ENCODE measurements at places on chromosomes 3 and 15.

GRCh38 chr3:189109145-189109544 is 62.6 kb upstream of the TPRG1 start:
- DNase-seq, result no peak

DNA sequence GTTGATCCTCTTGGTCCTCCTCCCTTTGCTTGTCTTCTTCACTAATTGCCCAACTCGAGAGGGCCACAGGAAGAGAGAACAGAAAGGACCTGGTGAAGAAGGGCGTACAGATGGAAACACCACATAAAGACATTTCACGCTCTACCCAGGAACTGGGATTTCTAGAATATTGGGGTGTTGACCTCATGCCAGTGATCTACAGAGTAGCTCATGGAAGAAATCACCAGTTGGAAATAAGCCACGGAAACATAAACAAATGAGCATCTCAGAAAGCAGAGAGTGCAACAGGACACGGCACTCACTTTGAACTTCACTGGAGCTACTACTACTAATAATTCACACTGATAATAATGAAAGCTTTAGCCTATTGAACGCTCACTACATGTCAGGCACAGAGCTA is 84.6 kb upstream of the ARHGEF3 start:
- no peak for DNase-seq

- no peak for DNase-seq
Measured at GRCh38 chr15:80036071-80036470, 23.4 kb upstream of the ZFAND6 start.

- DNase-seq, result peak; percentile 30
Measured at GRCh38 chr15:78242128-78242527, 7.8 kb upstream of the ACSBG1 start.

- no peak for DNase-seq
Measured at GRCh38 chr3:187919544-187919943, 174.3 kb upstream of the BCL6 start.

GRCh38 chr15:31023841-31024240 is 32.4 kb upstream of the MTMR10 start:
- DNase-seq, result no peak

DNA sequence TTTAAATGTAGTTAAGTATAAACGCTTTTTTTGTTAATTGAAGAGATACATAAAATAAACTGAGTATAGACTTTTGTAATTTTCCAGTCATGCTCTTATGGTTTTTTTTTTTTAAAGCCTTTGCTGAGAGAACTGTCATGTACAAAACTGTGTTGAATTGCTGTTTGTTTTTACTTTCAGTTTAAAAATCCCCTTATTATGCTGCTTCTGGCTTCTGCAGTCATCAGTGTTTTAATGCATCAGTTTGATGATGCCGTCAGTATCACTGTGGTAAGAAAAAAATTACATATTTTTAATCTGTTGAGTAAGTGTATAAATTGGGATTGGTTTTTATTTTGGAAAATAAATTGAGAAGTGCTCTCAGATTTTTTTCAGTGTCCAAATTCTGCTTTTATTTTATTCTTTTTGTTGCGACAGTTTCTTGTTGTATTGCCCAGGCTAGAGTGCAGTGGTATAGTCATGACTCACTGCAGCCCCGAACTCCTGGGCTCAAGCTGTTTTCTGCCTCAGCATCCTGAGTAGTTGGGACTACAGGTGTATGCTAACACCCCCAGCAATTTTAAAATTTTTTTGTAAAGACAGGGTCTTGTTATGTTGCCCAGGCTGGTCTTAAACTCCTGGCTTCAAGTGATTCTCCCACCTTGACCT is 40.7 kb downstream of the ATP2C1 start:
- DNase-seq, result no peak

DNA sequence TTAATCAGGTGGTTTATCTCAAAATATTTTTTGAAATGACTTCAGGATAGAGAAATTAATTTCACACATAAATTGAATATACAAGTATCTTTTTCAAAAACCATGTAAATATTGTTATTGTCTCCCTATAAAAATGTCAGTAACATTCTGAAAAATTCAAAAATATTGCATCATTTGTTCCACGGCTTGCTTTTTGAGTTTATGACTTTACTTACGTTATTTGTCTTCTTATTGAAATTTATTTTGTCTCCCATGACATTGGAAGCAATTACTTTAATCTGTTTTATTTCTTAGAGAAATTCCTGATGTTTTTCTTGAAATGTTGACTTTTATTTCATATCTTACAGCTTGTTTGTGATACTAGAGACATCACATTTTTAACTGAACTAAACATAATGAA is 56.9 kb upstream of the P2RY1 start:
- DNase-seq, result no peak

- DNase-seq, result no peak
Measured at GRCh38 chr3:57816471-57817095, 60.5 kb downstream of the SLMAP start.

DNA sequence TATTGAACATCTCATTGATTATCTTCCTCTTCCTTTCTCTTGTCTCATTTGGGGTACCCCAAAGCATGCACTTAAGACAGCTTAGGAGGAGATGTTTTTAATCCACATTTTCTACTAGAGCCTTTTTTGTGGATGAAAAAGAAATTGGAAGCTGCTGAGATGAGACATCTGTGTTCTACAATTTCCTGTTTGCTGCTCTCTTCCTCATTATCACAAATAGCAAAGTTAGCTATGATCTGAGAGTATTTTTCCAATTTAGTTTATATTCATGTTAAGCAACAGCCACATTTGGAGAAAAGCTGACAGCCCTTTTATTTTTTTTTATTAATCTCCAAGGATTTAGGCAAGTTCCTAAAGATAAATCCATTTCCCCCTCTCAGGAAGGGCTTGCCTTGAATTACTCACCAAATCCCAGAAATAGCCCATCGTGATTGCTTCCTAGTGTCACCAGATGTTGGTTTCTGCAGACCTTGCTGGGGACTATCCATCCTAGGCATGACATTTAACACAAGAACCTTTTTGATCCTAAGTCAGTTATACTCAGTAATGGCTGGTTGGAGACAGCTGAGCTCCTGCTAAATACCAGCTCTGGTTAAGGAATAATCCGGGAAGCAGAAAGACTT is 70.8 kb upstream of the FILIP1L start:
- no peak for DNase-seq

GRCh38 chr3:53167418-53168174 is 6.6 kb downstream of the PRKCD start:
- DNase-seq, result no peak

DNA sequence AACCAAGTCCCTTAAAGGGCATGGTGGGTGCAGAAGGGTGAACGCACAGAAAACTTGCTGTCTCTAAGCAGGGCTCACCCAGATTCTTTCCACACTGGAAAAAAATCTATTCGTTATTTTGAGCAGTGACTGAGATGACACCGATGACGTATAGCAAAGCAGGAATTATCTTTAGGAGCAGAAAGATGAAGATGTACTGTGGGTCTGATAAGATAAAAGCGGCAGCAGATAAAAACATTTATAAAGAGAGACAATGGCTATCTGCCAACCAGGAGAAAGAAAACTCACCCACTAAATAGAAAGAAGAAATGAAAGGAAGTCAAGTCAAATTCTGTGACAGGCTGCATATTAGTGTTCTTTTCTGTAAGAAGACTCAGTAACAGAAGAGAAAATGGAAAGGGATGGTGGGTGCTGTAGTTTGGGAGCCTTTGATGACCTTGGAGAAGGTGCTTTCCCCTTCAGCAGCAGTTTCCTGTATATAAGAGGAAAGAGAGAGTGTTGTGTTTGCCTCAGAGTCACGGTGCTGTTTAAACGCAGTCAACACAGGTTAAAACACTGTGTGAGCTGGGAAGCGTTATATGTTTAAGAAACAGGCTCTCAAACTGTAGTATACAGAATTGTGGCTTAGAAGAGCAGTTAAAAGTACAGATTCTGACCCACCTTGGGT is 111.6 kb downstream of the AQP9 start:
- no peak for DNase-seq
